ENCODE measurements at places on chromosomes 3 and 15.

DNA sequence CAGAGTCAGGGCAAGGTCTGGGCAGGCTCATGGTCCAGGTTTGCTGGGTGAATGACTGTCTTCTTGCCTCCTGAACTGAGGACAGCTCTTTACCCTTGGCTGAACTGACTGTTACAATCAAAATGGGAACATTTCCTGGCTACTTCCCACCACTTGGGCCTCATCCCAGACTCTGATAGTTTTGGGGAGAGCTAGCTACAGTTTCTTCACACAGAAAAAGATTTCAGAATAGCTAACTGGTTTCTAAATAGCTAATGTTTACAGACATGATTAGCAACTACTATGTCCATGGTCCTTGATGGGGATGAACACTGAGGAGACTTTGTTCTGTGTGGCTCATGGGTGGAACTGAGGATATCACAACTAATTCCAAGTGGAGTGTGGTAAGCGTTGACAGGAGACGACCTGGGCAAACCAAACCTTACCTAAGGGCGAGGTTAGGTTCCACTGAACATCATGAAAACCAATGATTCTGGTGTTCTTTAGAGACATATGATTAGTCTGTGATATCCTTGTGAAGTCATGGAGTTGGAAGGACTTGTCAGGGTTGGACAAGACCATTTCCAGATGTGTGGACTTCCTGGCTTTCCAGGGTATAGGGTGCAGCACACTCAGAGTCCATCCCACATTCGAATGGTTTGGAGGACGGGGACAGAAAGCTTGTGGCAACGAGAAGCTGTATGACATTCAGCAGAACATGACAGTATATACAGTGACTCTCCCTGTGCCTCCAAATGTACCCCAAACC lies 7.3 kb downstream of the ALPK3 start:
- no peak for DNase-seq

- DNase-seq, result no peak
Measured at GRCh38 chr15:76753771-76754170, 151.4 kb downstream of the SCAPER start.

GRCh38 chr3:36989568-36989967 lies 3.4 kb downstream of the EPM2AIP1 start:
- no peak for DNase-seq

DNA sequence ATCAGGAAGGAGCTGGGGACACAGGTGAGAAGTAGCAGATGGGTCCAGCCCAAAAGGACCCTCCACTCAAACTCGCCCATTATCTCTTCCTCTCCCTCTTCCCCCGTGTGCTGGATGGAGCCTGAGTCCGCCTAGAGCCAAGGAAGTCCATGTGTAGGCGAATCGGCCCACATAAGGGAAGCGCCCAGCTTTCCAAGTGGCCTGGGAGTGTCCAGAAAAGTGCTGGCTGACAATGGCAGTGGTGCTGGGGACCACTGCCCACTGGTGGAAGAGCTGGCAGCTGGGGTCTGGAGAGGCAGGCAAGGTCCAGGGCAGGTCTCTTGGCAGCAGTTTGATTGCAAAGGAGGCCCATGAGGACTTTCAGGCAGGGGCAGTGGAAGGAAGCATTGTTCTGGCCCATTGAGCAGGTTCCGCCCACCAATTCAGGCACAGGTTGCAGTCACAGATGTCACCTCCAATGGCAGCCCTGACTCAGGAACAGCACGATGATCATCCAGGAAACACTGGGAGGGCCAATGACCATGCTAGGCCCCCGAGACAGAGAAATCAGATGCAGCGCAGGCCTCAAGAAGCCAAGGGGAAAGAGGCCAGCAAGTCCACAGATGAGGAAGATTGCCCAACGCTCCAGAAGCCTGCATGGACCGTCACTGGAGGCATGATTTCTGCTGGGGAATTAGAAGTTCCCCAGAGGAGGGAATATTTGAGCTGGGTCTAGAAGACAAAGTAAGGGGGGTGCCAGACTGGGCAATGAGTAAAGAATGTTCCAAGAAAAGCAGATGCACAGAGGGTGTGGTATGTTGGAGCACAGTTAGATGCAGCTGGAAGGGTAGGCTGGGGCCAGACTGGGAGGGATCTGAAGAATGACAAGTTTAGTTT lies 3.0 kb downstream of the MFGE8 start:
- no peak for DNase-seq

- DNase-seq, result no peak
Measured at GRCh38 chr15:23708332-23708731, 21.2 kb upstream of the NDN start.

GRCh38 chr3:72155391-72156064 lies 370.6 kb upstream of the PROK2 start:
- no peak for DNase-seq

GRCh38 chr15:87347806-87348515 lies 908.6 kb downstream of the NTRK3 start:
- DNase-seq, result no peak

- no peak for DNase-seq
Measured at GRCh38 chr3:18507333-18507732, 82.2 kb upstream of the SATB1 start.

GRCh38 chr3:32596909-32597369 lies 26.3 kb upstream of the DYNC1LI1 start:
- DNase-seq, result no peak

- no peak for DNase-seq
Measured at GRCh38 chr3:144963810-144964209, 992.2 kb downstream of the DIPK2A start.

DNA sequence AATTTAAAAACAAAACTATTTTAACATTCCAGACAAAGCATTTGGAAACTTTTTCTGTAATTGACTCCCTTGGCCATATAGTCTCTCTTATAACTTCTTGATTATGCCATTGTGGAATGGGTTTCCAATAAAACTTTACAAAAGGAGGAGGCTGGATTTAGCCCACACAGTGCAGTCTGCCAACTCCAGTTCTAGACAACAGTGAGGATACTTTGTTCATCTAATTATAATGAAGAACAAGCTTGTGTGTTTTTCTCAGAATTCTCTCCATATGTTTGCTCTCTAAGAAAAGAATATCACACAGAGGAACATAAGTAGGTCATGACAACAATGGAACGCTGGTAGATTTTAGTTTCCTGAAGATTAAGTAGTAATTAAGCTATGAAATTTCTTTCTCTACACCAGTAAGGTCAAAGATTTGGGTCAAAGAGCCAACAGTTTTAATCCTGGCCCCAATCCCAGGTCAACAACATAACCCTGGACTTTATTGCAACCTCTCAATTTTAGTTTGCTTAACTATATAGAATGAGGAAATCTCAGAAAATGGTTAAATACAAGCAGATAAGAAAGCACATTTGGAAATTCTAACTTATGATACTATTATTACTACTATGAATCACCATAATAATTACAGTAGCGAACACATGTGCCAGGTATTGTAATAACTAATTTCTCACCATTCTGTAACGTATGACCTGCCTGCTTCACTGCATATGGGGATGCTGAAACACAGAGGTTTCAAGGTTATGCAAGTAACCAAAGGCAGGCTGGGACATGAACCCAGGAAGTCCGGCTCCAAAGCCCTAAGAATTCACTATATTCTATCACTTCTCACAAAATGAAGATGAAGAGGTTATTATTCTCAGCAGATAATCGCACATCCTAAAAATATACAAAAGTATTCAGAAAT lies 65.7 kb downstream of the TJP1 start:
- no peak for DNase-seq

DNA sequence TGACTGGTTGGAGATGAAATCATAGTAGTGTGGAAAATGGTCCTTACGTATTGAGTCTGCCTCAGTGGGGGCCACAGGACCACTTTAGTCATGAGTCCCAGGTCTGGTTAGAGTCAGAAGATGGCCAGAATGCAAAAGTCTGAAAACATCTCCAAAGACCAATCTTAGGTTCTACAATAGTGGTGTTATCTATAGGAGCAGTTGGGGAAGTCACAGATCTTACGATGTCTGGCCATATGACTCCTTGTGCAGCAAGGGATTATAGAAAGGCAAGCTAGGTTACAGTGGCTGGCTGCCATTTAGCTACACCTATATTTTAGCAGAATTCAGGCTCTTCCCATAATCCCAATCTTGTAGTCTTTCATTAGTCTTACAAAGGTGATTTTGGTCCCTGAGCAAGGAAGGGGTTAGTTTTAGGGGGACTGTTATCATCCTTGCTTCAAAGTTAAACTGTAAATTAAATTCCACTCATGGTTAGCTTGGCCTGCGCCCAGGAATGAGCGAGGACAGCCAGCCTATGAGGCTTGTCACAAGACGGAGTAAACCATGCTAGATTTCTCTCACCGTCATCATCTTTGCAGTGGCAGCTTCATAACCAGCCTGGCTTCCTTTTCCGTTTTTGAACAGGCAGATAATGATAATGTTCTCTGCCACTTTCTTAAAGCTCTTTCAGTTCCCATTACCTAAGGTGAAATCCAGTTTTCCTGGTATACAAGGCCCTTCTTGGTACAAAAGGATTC lies 134.1 kb downstream of the VPS8 start:
- no peak for DNase-seq

DNA sequence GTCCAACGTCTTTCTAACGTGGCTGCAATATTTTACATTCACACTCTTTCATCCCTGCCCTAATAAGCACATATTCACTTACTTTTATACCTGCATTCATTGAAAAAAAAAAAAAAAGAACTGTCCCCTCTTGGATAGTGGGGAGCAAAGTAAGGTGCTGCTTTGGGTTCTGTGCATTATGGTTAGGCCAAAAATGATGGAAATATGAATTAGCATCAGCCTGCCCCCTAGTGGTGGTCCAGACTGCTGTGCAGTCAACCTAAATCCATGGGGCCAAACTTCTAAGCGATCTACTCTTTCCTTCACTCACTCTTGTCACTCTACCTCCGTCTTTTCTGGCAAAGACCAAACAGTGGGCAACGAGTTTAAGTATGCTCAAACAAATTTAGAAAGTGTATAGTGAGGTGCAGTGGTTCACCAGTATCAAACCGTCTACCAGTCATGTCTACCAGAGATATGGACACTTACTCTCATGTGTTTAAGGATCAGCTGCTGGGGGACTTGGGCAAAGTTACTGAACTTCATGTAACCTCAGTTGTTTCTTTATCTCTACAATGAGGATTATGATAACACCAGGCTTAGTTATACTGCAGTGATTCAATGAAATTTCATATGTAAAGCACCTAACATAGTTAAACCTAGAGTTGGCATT lies 61.5 kb upstream of the GRM7 start:
- DNase-seq, result peak; percentile 30

DNA sequence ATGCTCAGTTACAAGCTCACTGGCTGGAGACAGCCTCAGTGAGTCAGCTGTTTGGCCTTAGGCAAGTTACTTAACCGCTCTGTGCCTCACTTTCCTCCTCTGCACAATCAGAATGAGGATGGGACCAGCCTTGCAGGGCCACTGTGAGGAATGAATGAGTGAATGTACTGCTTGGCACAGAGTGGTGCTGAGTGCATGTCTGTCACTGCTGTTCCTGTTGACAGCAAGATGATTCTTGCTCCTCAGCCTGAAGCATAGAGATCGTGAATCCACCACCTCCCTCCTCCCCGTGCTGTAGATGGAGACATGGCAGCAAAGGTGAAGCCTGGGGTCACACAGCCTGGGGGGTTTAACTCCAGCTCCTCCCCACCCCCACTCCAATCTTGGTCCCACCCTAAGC lies 14.6 kb upstream of the GRIP2 start:
- DNase-seq, result no peak

- DNase-seq, result no peak
Measured at GRCh38 chr15:75704618-75705017, 8.0 kb downstream of the CSPG4 start.

- DNase-seq, result no peak
Measured at GRCh38 chr3:119360736-119361462, 66.7 kb downstream of the ARHGAP31 start.

- DNase-seq, result no peak
Measured at GRCh38 chr3:171598990-171599389, 138.8 kb upstream of the TNIK start.

DNA sequence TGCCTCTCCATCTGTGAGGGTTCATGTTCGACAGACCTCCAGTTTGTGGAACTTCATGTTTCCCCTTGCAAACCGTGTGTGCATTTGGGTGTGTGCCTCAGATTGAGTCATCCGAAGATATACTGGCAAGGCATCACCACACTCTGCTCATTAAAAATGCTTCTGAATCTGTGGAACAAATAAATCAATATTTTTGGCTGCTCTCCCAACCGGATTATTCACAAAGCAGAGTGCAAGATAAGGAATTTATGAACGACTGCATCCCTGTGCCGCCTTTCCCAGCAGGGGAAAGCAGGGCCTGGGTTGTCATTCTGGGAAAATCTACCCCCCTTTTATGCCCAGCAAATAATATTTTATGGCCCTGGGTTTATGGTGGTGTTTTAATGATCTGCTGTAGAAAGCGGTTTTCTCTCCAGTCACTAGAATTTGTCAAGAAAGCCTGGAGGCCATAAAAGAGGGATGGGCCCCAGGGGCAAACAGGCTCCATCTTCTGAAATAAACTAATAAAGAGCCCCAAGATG lies 4.2 kb upstream of the WNT5A start:
- DNase-seq, result no peak

DNA sequence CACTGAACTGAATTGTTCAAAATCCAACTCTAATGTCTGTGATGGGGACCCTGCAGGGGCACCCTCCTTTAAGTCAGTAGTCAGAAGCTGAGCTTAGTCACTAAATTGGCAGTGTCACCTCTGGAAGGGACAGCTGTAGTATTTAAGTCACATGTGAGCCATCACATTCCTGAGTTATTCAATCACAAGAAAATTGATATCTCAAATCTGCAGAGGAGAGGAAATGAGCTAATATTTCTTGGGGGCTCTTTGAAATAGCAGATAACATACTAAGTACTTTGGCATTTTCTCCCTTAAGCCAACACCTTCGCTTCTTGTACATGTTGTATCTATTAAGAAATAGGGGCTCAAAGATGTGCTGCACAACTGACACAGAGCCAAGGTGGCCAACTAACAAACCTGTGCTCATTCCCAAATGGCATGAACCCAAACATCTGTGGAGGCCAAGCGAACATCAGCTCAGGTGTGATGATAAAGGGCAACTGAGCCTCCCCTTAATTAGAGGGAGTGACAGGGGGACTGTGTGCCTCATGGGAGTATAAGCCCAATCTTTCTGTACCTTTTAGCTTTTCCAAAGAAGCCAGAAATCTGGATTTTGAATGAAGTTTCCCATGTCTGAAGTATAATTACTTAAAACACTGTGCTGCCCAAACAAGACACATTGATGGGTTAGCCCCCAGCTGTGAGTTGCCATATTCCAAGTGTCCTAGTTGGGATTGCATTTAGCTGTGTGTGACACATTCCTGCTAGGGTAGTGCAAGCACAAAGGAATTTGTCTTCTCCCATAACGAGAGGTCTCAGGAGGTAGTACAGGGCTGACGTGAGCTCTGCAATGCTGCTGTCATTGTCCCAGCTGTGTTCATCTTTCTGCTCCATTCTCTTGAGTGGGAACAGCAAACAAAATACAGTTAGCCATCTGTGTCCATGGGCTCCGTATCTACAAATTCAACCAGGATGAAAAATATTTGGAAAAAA lies 63.3 kb downstream of the ABHD5 start:
- DNase-seq, result no peak

DNA sequence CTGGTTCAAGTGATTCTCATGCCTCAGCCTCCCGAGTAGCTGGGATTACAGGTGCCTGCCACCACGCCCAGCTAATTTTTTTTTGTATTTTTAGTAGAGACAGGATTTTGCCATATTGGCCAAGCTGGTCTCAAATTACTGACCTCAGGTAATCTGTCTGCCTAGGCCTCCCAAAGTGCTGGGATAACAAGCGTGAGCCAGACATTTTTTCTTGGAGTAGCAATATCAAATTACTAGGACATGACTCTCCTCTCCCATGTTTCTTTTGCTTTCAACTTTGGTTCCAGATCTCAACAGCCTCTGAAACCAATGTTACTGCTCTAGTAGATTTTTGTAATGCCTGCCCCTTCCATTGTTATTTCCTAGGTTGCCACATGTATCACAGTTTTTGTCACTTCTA lies 462.0 kb downstream of the GBE1 start:
- no peak for DNase-seq

GRCh38 chr3:46924921-46925584 lies 47.5 kb downstream of the PTH1R start:
- DNase-seq, result no peak
